Activated effector memory CD4-positive, alpha-beta T cell treated with Interleukin-2 at 50 U/mL for 16 hours (primary cell): ENCODE measurements at places on chromosomes 7 and 10.

DNA sequence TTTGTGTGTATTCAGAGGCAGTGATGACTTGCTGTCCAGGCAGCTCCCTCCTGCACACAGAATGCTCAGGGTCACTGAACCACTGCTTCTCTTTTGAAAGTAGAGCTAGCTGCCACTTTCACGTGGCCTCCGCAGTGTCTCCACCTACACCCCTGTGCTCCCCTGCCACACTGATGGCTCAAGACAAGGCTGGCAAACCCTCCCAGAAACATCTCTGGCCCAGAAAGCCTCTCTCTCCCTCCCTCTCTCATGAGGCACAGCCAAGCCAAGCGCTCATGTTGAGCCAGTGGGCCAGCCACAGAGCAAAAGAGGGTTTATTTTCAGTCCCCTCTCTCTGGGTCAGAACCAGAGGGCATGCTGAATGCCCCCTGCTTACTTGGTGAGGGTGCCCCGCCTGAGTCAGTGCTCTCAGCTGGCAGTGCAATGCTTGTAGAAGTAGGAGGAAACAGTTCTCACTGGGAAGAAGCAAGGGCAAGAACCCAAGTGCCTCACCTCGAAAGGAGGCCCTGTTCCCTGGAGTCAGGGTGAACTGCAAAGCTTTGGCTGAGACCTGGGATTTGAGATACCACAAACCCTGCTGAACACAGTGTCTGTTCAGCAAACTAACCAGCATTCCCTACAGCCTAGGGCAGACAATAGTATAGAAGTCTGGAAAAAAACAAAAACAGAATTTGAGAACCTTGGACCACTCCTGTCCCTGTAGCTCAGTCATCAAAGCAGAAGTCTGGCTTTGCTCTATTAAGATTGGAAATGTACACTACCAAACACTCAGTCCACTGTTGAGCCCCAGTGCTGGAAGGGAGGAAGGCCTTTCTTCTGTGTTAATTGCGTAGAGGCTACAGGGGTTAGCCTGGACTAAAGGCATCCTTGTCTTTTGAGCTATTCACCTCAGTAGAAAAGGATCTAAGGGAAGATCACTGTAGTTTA is 15.8 kb downstream of the SCD start:
- DNase-seq, result no peak

- no peak for DNase-seq
Measured at GRCh38 chr10:13658264-13658663, 71.5 kb downstream of the PRPF18 start.

- no peak for DNase-seq
Measured at GRCh38 chr10:82826132-82826531, 951.1 kb downstream of the NRG3 start.

DNA sequence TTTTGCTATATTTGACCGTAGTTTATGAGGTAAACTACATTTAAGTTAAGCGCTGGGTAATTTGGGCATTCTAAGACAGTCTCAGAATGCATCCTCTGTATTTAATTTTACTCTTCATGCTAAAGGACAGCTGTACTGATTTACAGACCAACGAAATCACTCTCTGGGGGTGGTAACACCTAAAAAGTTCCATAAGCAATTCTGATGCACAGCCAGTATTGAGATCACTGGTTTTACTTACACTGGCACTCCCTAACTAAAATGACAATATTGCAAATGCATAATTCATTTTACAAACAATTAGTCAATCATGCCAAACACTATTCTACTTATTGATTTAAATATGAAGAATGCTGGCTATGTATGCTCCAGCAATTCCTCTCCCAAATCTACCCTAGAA is 102.3 kb downstream of the SRPK2 start:
- DNase-seq, result no peak

- DNase-seq, result peak; percentile 5
Measured at GRCh38 chr10:71878327-71879034, 27.4 kb upstream of the PSAP start.

- DNase-seq, result no peak
Measured at GRCh38 chr10:118108194-118109026, 61.7 kb upstream of the RAB11FIP2 start.

GRCh38 chr7:122457969-122458368 is 153.4 kb upstream of the FEZF1 start:
- DNase-seq, result no peak

GRCh38 chr7:142380069-142380468 is 122.2 kb upstream of the PRSS58 start:
- no peak for DNase-seq

DNA sequence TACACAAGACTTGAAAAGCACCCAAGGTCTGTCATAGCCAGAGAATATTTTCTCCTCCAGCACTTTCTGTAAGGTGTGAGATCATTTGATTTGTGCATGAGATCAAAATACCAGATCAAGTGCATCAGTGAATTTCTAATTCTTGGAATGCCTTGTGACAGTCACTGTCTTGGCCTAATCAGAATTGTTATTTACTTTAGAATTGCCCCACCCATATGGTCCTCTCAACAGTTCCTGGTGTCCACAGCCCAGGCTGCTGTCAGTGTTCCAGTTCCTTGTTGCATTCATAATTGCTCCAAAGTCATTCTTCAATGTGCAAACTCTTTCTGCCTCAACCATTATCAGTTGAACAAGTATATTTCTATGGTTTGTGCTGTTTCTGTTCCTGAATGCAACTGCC is 770.2 kb downstream of the NRG3 start:
- no peak for DNase-seq

GRCh38 chr10:133310399-133310755 is 1.7 kb downstream of the ZNF511 start:
- DNase-seq, result no peak

- DNase-seq, result no peak
Measured at GRCh38 chr7:152511736-152512135, 75.9 kb upstream of the KMT2C start.

GRCh38 chr7:21972397-21972784 is 26.7 kb upstream of the CDCA7L start:
- no peak for DNase-seq

DNA sequence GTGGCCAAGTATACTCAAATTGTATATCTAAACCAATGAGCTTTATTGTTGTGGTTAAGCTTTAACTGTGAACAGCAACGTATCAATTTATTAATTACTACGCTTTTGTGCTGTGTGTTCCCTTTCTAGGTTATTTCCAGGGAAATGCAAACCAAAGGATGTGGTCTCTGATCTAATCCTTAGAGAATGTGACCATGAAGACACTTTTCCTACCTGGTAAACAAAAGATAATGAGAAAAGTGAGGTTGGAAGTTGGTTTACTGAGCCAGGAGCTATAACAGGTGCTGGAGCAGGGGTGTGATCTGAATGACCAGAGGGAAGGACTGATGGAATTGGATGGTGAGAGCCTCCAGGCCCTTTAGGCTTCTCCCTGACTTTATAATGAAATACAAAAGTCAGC is 25.4 kb upstream of the CALU start:
- DNase-seq, result no peak

GRCh38 chr7:100154651-100155491 is 3.7 kb downstream of the TRAPPC14 start:
- no peak for DNase-seq

- no peak for DNase-seq
Measured at GRCh38 chr7:116780521-116780920, 81.9 kb upstream of the CAPZA2 start.

DNA sequence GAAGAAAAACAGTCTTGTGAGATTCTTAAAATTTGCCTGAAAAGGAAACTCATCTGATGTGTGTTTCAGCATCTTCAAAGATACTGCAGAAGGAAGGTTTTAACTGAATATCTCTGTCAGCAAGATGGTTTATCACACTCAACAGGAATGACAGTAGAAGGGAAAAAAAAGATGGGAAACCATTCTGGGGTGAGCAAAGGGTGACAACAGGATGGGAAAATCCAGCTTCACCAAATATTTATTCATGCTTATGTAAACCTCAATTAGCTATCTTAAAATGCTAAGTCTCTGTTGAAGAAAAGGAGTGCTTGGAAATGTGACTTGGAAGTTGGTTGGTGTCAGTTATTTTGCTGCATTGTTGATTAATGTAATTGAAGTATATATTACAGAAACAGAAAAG is 82.2 kb downstream of the FZD1 start:
- no peak for DNase-seq

GRCh38 chr7:130973637-130974036 is 239.6 kb upstream of the KLF14 start:
- no peak for DNase-seq

- no peak for DNase-seq
Measured at GRCh38 chr10:47055386-47056246, 144.4 kb downstream of the PTPN20 start.

DNA sequence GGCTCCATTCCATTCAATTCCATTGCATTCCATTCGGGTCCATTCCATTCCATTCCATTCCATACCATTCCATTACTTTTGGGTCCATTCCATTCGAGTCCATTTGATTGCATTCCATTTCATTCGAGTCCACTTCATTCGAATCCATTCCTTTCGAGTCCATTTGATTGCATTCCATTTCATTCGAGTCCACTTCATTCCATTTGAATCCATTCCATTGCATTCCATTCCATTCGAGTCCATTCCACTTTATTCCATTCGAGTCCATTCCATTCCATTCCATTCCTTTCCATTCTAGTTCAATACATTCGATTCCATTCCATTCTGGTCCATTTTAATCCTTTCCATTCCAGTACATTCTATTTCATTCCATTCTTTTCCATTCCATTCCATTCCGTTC is 334.0 kb downstream of the ZNF33B start:
- DNase-seq, result no peak

DNA sequence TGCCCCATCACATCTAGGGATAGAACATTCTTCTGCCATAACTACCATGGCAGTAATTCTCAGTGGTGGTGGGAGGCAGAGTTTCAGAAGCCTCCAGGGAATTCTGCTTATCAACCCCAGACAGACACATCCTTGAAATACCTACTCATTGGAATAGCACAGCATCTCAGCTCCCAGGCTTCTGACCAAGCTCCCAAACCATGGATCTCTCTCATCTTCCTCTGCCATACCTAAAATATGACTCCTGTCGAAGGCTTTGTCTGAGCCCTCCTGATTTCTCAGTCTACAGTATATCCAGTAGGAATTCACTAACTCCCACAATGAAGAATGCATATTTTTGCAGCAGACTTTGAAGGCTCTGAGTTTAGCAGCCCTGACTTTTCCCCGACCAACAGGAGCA is 687.5 kb downstream of the GRID1 start:
- no peak for DNase-seq

GRCh38 chr7:141208539-141208938 is 134.7 kb downstream of the TMEM178B start:
- no peak for DNase-seq

DNA sequence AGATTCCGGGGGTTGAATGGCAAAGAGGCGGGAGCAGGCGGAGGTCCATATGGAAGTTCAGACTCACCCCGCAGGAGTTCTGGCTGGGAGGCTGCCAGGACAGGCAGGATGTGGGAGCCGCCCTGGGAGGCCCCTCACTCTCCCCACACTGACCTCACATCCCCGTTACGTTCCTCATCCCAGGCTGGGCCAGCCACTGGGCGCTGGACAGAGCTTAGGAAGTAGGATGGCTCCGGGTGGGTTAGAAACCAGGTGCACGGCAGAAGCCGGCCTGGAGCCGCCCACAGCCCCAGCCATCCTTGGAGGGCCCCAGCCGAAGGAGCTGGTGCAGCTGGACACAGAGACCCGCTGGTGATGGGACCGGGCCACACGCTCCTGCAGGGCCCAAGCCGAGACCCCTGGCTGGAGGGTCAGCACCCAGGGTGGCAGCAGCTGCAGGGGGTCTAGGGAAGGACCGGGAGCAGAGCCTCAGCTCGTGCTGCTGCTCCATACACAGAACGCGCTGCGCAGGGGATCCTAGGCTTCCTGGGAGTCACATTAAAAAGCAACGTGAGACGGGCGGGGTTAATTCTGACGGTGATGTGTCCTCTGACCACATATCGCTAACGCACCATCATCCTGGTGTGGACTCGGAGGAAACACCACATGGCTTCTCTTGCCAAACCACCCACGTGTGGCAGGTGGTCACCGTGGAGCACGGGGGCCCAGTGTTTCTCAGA is 98.6 kb upstream of the DIP2C start:
- no peak for DNase-seq

DNA sequence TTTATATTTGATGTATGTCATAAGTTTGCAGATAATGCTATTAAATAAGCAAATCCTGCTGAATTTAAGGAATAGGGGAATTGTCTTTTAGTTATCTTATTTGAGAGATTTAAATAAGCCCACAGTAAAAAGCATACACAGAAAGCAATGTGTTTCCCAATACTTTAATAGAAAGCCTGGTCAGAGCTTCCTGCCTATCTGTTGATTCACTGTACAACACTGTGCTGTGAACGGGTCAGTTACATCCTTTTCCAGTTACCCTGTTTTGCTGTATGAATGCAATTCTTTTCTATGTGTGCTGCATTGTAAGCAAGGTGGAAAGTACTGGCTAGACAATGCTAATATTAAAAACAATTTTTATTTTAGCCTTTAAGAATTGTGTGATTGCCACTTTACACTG is 81.2 kb downstream of the ANKRD7 start:
- DNase-seq, result no peak

DNA sequence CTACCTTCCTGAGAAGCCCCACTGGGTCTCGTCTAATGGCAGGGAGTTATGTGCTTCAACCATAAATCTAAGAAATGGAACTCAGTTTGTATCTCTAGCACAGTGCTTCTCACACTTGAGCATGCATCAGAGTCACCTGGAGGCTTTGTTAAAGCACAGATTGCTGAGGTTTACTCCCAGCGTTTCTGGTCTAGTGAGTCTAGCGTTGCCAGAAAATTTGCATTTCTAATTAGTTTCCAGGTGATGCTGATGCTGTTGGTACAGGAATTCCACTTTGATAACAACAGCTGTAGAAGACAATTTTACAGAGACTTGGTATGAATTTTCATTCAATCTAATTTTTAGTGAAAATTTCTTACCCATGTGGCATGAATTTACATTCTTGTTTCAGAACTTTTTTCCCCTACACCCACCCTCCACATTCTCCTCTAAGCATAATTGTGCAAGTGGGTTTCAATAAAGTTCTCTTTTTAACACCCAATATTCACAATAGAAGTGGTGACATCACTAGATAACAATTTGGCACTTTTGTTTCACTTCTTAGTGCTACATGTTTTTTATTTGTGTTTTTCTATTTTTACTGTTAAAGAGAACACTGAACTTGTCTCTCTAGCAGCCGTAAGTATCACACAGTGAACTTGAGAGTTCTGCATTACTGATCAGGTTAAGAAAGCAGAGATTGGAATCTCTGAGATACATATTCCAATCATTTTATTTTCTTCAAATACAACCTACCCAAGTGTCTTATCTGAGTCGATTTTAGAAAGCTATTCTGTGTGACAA is 48.4 kb upstream of the BET1 start:
- no peak for DNase-seq

DNA sequence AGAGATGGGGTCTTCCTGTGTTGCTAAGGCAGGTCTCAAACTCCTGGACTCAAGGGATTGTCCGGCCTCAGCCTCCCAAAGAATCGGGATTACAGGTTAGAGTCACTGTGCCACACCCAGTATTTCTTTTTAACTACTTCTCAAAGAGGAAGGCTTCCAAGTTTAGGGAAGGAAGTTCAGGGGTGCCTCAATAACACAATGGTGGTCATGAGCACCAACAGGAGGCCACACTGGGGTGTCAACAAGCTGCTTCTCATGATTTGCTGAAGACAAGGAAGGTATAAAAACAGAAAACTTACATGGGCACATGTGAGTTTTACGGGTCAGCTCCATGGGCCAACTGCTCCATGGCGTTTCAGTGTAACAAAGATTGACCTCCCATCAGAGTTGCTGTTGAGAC is 160.5 kb downstream of the TNS3 start:
- DNase-seq, result no peak

- no peak for DNase-seq
Measured at GRCh38 chr10:23065181-23065948, 30.0 kb upstream of the MSRB2 start.
